ENCODE measurements at places on chromosomes 6 and 20.
A peak's percentile ranks its signal among the peaks of the same experiment; 100 is the strongest.

DNA sequence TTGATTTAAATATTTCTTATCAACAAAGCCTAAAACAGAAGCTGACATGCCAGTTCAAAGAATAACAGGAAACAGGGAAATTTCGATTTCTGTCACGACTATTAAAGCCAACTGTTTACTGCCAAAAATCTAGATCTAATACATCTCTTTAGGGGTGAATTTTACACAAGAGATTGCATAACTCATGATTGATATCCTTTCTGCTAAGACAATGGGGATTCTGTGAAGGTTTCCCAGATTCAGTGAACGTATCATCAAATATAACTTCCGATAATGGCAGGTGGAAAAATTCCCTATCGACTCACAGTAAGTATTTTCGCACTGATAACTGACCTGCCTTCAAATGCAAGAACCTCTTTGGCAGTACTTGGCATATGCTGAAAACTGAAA is 42.9 kb downstream of the NHSL1 start:
- DNase-seq = no peak

DNA sequence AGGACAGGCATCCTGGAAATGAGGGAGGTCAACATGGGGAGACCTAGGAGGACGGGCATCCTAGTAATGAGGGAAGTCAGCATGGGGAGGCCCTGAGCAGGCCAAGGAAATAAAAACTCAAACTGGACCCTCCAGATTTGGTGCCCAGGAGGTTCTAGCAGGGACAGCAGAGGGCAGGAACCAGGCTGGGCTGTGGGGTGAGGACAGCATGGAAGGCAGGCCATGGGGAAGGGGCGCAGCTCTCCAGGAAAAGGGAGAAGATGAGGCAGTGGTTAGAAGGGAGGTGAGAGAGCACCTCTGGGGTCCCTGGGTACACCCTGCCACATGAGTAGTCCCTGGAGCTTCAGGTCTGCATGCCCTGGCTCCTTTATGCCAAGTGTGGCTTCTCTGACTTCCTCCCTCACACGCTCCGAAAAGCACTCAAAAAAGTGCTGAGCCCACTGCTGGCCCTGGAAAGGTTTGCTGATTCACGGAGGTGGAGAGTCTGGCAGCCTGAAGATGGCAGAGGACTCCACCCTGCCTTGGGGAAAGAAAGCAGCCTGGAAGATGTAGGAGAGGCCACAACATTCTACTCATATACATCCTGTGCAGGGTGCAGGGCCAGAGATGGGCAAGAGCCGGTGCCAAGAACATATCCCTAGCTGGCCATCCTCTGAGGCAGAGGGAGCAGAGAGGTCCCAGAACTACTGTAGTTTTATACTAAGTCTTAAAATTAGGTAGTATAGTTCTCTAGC is 154.9 kb downstream of the MRPL14 start:
- DNase-seq = no peak

- peak; percentile 94 for DNase-seq
Observed at GRCh38 chr6:149846321-149846720, 17.8 kb downstream of the LRP11 start.

DNA sequence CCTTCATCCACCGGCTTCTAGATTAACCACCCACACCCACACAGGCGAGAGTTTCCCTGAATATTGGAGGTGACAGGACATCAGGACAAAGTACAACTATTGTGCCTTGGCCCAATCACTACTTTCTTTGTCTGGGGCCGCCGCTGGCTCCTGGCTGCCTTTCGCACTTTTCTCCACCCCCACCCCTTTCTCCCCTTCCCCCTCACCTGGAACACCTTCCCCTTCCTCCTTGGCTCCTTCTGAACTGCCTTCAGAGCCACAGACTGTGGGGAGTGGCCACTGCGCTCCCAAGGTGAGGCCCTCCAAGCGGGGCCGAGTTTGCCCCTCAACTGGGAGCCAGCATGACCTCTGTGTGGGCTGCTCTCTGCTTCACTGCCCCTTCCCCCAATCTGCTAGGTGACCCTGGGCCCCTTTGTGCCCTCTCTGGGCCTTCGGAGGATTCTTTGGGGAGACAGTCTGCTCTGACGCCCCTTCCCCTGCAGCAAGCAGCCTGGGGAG is 3.0 kb upstream of the VEGFA start:
- no peak for DNase-seq

DNA sequence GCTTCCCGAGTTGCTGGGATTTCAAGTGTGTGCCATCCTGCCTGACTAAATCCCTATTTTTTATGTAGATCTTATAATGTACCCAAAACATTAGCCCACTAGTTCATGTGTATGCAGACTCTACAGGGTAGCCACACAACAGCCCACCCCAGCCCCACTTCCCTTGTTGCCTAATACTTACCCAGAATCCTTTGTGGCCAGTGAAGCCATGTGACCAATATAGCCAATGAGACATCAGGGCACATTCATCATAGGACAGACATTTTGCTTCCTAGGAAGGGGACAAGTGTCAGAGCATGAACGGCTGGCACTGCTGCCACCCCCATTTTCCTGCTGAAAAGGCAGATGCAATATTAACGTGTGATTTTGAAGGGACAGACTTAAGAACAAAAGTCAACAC is 36.0 kb upstream of the TCP11 start:
- DNase-seq = no peak

DNA sequence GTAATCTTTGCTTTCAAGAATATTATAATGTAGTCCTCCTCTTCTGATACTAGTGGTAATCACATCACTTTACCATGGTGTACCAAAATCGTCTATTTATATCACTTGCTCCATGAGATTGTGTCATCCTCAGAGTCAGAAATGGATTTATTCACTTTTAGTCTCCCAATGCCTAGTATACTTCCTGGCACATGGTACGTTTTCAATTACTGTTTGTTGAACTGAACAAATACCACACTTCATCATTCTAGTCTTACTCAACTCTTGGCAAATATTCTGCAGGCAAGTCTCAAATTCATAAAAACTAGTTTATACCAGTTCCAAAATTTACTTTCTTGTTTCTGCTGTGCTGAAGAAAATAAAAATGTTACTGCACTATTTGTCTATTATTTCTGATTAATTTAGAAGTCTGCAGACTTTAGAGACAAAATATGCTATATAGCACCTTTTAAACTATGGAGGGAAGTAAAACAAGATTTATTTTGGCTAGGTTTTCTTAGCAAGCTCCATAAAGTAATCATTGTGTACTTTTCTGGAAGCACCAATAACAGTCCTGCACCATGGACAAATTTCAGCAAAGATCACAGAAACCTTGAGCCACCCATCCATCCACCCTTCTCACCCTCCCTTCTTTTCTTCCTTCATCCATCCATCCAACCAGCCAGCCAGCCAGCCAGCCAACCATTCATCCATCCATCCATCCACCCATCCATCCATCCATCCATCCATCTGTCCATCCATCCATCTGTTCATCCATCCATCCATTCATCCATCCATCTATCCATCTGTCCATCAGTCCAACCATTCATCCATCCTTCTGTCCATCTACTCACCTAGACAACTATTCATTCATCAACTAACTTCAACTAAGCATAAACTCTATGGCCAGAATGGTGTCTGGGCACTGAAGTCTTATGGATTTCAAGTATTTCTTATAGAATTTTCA is 102.1 kb upstream of the STMND1 start:
- peak; percentile 51 for DNase-seq

GRCh38 chr6:132446141-132446854 is 45.0 kb upstream of the MOXD1 start:
- DNase-seq = peak; percentile 15

DNA sequence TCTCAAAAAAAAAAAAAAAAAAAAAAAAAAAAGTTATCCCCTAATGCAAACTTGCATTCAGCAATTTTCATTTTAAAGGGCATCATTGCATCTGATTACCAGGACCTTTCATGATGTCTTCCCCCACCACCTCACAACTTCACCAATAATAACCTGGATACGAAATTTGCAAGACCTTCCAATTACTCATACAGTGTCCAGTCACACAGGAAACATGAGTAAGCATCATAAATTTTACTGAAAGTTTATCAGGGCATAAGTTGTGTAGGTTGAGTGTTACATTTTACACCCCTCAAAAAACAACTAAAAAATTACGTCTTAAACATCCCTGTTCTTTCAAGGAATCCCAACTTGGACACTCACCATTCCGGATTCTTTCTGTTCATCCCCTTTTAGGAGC is 79.1 kb upstream of the ANKEF1 start:
- no peak for DNase-seq

DNA sequence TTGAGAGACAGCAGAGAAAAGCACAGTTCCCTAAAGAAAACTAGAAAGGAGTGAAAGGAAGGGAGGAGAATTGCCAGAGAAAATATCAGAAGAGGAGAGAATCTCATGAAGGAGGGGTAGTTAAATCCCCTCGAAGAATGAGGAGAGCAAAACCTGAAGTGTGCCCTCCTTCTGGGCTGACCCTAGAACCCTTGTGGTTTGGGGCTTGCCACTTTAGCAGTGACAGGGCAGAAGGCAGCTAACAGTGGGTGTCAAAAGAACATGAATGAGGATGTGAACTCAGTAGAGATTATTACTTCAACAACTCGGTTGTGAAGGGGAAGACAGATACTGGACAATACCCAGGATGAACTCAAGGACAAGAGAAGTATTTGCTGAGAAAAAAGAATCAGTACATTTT is 73.6 kb downstream of the RALGAPA2 start:
- no peak for DNase-seq

- DNase-seq = peak; percentile 13
Observed at GRCh38 chr6:46473881-46474280, 17.4 kb downstream of the RCAN2 start.

DNA sequence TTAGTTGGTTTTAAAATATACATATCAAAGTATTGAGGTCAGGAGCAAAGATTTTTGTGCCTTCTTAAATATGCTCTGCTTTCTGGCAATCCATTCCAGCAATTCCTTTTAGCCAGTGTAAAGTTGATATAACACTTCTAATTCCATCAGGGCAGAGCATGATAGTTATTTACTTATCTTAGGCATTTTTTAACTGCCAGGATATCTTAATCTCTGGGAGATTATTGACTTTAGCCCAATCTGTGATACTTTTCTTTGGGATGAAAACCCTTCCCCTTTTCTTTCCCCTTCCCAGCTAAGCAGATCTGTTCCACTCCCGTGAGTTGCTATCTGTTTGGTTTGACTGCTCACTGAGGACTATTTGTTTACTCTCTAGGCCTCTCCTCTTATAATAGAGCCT is 168.7 kb upstream of the RSPO3 start:
- no peak for DNase-seq

DNA sequence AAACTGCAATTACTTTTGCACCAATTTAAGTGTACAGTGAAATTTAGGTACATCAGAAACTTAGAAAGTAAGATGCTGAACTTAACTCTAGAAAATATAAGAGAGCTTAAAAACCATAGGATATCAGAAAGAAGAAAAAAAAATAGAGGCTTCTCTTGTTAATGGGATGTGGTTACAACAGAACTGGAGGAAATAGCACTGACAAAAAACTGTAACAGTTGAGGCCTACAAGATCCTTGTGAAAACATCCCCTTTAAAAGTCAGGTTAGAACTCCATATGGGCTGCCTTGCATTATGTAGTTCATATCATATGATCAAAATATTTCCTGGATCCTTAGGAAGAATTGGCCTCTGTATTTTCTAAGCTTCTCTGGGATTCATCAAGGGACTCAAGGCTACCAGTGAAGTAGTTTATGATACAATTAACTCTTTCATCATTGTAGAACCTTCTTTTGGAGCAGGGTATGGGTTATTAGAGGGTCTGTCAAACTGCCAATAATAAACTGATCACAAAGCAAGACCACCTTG is 24.8 kb downstream of the MTCL3 start:
- DNase-seq = no peak

DNA sequence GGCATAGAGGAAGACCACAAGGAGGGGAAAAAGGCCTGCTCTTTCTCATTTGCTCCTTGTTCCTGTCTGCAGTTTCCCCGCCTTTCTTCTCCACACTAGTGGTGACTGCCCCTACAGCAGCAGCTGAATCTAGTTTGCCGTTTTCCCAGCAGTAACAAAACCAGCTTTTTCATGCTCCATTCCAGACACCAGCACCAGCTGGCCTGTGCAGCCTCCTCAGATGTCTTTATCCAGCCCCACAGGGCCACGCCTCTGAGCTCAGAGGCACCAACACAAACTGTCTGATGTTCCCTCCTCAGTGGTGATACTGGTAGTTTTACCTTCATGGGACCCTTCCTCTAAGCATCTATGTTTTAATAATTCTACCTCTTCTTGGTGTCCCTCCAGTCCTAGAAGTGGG is 70.4 kb upstream of the SLC24A3 start:
- DNase-seq = no peak

DNA sequence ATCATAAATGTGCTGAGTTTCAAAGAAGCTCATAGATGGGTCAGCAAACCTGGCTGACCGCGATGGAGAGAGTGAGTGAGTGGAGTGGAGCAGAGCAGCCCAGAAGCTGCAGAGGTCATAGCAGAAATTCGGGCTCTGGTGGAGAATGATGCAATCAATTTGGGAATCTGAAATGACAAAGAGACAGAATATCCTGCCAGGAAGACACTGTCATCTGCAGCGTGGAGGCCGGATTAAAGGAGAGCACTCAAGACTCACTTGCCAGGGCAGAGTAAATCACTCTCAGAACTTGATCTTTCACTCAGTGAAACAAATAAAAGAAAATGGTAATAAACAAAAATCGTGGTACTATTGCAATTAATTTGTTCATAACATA is 109.6 kb upstream of the RREB1 start:
- no peak for DNase-seq

- peak; percentile 35 for DNase-seq
Observed at GRCh38 chr20:53795170-53795569, 201.5 kb upstream of the ZNF217 start.

- DNase-seq = no peak
Observed at GRCh38 chr20:48273843-48274242, 488.6 kb upstream of the SULF2 start.

GRCh38 chr6:113433335-113433991 is 423.7 kb upstream of the MARCKS start:
- no peak for DNase-seq

GRCh38 chr6:165178056-165178455 is 131.3 kb downstream of the C6orf118 start:
- DNase-seq = no peak

GRCh38 chr20:11302436-11302835 is 615.3 kb upstream of the BTBD3 start:
- DNase-seq = peak; percentile 41

DNA sequence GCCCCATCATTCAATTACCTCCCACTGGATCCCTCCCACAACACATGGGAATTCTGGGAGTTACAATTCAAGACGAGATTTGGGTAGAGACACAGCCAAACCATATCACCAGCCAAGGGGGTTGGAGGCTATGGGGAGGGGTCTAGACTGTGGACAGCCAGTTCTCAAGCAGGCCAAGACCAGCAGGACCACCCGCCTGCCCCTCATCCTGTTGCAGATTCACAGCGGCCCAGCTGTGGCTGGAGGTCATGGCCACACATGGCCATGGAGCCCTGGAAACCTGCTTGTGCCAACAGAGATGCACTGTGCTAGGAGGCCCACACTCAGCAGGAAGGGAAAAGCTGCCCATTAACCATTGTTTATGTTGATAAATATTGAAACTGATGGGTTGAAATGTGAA is 240.5 kb downstream of the TTLL2 start:
- no peak for DNase-seq

DNA sequence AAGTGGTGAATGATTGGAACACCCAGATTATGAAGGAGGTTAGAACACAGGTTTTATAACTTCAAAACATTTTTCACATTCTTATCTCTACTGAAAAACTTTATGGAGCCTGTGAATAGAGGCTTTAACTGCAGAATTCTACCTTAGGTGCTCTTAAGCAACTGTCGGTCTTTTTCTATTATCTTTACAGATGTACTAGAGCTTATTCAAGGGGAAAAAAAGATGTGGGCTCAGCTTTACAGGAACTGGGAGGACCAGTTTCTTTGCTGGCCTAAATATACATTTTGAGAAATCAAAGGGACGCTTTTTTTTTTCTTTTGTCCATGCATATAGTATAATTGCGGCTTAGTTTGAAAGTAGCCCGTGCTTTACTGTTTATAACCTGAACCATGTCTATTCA is 58.9 kb downstream of the UST start:
- DNase-seq = no peak
